Hematopoietic multipotent progenitor cell treated with erythropoietin and hydrocortisone succinate and interleukin-3 and kit ligand, for 17 days (in vitro differentiated cells): ENCODE measurements at places on chromosomes 7 and 10.

DNA sequence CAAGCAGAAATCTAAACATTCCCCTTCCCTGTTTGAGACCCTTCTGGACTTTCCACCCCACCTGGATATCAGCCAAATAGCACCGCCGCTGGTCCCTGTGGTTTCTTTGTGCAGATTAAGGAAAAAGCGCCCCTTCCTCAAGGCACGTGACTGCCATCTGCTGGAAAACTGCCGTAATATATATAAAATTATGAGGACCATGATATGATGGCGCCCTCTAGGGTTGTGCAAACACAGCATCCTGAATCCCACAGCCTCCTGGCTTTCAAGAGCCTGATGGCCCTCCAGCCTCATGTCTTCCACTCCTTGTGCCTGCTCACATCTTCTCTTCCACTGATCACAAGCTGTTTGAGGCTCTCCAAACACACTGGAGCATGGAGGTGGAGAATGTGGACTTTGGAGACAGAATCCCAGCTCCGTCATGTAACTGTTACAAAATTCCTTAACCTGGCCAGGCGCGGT is 121.3 kb downstream of the MYL10 start:
- DNase-seq, result no peak

- DNase-seq, result no peak
Measured at GRCh38 chr7:132239422-132239994, 336.8 kb downstream of the PLXNA4 start.

GRCh38 chr7:24922099-24922773 is 57.7 kb downstream of the OSBPL3 start:
- DNase-seq, result no peak

DNA sequence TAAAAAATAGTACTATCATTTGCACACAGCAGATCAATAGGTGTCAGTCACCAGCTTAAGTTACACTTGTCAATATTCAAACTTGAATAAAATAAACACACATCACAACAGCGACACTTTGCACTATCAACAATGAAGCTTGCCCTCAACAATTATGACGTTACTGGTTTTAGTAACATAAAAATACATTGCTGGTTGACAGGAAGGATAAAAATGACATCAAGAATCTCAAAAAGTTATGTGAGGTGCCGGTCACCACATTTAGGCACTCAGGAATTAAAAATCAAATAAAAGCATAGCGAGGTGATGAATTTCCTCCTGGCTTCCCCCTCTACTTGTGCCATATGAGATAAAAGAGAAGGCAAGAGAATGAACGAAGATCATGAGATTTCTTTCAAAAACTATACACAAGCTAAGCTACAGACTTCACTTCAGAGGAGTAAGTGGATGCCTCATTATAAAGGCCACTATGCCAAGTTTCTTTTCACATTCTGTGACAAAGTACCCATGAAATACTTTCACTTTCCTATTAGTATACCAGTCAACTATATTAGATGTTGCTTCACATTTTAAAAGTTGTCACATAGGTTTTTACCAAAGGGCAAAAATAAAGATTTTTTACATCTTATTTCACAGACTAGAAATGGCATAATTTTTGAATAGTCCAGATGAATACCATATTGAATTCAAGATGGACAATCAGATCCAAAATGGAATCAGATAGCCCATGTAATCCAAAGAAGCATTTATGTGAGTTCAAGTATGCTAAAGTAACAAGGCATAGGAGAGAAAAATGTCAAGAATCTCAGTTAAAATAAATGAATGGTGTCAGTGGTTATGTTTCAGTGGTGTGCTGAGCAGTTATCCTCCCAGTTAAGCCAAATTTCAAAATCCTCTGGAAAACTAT is 3.6 kb downstream of the CCDC71L start:
- peak; percentile 52 for DNase-seq

DNA sequence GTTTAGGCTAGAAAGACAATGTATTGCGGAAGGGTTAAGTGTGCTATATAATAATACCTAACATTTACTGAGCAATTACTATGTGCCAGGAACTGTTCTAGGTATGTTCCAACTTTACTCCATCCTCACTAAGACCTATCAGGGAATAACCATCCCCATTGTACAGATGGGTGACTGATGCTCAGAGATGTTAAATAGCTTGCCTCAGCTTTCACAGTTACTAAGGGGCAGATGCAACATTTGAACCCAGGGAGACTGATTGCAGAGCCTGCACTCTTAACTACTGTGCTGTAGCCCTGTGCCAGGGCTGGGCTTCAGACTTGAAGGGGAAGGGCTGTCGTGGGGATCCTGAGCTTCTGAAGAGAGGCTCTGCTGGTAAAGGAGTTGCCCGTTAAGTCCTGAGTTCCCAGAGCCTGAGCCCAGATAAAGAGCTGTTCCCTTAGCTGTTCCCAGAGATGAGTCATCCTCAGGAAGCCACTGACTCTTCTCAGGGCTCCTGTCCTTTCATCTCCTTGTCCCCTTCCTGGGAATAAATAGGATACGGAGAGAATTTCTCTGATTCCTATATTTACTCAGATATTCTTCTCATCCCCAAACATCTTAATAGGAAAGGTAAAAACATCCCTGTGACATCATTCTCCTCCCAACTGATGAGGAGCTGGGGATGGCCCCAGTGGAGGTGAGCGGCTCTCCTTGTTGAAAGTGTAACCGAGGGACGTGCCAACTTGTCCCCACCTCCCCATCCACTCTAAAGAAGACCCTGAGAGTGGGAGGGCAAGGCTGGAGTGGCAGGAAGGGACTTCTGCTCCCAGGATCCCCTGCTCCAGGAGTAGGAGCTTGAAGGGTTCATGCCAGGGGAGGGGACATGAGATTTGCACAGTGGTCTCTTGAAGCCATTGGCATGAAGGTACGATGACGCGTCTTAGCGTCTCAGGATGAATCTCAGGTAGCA is 28.0 kb upstream of the HABP2 start:
- DNase-seq, result no peak

- no peak for DNase-seq
Measured at GRCh38 chr7:108629651-108630400, 60.2 kb downstream of the DNAJB9 start.

- DNase-seq, result no peak
Measured at GRCh38 chr7:31340051-31340450, 475 bp downstream of the NEUROD6 start.

GRCh38 chr7:46440186-46440585 is 519.1 kb upstream of the IGFBP3 start:
- DNase-seq, result no peak

GRCh38 chr10:87696922-87697745 is 37.5 kb downstream of the PAPSS2 start:
- no peak for DNase-seq

DNA sequence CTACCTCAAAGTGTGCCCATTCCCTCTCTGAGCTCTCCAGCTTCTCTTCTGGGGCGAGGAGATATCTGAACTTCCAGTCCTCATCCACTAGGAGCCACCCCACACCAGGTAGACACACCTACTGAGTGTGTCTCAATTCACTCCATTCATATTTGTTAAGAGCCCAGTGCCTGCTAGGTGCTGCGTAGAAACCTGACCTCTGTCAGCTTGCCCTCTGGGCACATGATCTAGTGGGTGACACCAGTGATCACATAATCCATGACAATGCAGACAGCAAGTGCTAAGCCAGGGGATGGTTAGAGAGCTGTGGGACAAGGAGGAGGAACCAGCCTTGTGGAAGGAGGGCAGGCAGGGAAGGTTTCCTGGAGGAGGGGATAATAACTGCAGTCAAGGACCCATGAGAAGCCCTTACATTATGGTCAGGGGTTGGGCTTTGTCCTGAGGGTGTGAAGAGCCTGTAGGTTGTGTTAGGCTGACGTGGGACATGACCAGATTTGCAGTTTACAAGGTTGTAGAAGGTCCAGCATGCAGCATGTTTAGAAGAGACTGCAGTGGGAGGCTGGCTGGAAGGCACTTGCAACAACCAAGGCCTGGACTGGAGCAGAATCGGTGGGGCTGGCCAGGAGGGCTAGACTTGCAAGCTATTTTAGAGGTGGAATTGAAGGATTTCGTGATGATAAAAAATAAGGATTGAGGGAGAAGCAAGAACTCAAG is 81.8 kb downstream of the COL13A1 start:
- no peak for DNase-seq

GRCh38 chr7:5139998-5140397 is 50.0 kb upstream of the WIPI2 start:
- peak; percentile 31 for DNase-seq

GRCh38 chr7:54015251-54015650 is 526.9 kb upstream of the VSTM2A start:
- no peak for DNase-seq

GRCh38 chr7:70631718-70632117 is 500.2 kb upstream of the GALNT17 start:
- DNase-seq, result no peak

- peak; percentile 31 for DNase-seq
Measured at GRCh38 chr10:98135222-98135899, 904 bp downstream of the R3HCC1L start.

DNA sequence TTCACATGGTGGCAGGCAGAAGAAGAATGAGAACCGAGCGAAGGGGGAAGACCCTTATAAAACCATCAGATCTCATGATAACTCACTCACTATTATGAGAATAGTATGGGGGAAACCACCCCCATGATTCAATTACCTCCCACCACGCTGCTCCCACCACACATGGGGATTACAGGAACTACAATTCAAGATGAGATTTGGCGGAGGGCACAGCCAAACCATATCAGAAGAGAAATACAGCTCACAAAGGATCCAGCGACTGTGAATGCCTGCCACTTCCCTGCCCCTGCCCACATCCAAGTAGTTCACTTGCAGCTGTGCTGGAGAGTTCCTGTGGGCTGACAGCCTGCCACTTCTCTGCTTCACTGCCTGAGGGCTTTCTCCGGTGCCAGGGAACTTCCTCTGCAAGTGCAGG is 148.7 kb downstream of the C7orf25 start:
- DNase-seq, result no peak

GRCh38 chr7:142753366-142753765 is 4.1 kb downstream of the PRSS1 start:
- no peak for DNase-seq

DNA sequence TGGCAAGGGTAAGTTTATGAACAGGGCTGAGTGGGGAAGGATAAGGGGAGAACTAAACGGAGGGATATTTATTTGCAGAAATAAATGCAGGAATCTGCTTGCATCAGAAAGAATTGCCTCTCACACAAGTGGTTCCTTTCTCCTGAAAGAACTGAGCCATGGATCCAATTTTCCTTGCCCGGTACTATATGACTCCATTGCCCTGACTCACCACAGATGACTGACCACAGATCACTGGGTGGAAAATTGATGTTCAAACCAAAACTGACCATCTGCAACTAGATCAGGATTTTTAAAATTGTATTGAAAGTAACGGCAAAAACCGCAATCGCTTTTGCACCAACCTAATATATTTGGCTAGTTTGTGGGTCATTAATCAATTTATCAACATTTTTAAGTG is 6.2 kb upstream of the MACC1 start:
- DNase-seq, result no peak

DNA sequence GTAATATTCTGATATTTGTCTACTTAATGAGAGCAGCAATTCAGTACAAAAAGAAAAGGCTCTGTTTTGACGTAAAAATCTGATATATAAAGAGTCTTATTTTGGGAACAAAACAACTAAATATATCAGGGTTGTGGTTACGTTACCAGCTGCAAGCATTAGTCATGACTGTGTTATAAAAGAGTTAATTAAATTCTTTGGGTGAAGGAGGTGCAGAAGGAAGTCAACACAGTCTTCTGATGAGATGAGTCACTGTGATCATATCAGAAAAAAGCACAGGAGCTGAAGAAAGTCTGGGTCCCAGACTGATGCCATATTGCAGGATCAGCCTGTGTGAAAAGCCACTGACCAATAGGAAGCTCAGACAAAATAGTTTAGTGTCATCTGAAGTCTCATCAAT is 234.3 kb upstream of the TEX47 start:
- no peak for DNase-seq

GRCh38 chr10:7373039-7373438 is 37.8 kb downstream of the SFMBT2 start:
- DNase-seq, result no peak

GRCh38 chr7:83301416-83301815 is 138.7 kb upstream of the PCLO start:
- DNase-seq, result no peak
